Stimulated activated CD4-positive, alpha-beta T cell treated with anti-CD3 and anti-CD28 coated beads, Interleukin-4, amount 100 ng/mL, for 4 hours (primary cell): ENCODE measurements at places on chromosomes 12 and 14.

GRCh38 chr12:93778306-93778705 lies 101.1 kb downstream of the CRADD start:
- no peak for DNase-seq

- DNase-seq, result no peak
Observed at GRCh38 chr12:105616971-105617540, 286.6 kb downstream of the C12orf75 start.

DNA sequence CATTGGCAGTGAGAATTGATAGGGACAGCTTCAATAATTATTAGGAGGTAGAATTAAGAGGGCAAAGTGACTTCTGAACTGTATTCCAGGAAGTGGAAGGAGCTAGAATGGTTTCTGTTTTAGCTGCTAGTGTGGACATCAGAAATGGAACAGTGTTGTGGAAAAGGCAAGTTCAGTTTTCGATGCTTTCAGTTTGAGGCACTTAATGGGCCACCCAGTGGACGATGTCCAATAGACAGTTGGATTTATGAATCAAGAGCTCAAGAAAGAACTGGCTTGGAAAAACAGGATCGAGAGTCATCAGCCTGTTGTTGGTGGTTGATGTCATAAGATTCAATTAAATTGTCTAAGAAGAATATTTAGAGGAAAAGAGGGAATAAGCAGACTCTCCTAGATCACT lies 136.3 kb downstream of the DYRK2 start:
- no peak for DNase-seq

DNA sequence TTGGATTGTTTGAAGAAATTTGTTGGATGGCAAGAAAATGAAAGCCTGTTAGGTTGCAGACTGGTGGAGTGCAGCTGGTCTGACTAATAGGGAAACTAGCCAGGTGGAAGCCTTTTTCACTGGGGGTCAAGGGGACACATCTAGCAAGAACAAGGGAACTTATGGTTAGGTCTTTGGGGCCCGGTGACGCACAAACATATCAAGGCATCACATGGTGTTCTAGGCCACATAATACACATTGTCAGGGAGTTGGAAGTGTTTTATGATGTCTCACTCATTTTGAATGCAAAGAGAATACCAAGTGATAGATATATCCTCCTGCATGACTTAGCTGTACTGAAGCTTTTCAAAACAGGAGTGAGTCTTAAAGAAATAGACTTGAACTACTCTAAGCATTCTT lies 351.2 kb downstream of the KCNH5 start:
- DNase-seq, result no peak

DNA sequence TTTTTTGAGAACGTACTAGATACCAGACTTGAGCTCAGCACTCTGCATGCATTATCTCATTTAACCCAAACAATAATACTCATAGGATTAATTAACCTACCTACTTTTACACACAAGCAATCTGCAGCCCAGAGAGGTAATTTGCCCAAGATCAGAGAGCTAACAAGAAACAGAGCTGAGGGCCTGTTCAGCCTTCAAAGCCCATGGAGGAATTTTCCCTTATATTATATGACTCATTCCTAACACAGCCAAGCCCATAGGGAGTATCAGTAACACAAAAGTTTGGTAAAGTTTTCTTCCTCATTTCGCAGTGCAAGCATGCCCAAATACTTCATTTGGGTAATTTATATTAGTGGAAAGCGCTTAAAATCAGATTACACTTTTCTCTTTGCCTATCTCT lies 94.7 kb downstream of the GALC start:
- DNase-seq, result no peak

- no peak for DNase-seq
Observed at GRCh38 chr12:15846887-15847286, 35.3 kb upstream of the STRAP start.

DNA sequence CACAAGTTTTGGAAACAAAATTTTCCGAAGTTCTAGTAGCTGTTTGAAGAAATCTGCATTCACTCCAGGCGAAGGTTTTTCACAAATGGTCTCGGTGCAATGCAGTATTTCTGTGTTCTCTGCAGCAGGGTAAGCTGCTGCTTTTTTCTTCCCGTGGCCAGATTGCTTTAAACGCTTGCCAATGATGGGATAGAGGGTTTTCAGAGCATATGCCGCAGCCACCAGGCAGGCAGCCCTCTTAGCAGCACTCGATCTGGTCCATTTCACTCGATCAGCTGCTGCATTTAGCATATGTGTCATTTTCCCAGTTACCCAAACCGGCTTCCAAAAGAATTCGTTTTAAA lies 315 bp downstream of the ABCD2 start:
- no peak for DNase-seq

DNA sequence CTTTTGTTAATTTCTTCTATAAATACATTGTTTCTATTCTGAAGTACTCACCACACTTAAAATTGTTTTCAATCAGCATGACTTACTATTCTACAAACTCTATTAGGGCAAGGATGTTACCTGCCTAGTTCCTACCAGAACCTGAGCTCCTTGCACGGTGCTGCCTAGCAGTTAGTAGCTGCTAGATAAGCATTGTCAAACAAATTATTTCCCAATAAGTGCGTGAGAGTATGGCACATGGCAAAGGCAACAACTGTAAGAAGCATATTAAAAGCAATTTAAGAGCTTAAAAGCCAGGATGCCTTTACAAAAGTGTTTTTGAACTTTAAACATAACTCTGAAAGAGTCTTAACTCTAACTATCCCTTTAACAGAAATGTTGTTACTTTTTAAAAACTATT lies 8.2 kb upstream of the LYZ start:
- no peak for DNase-seq

- no peak for DNase-seq
Observed at GRCh38 chr12:27491226-27491625, 32.8 kb upstream of the PPFIBP1 start.

DNA sequence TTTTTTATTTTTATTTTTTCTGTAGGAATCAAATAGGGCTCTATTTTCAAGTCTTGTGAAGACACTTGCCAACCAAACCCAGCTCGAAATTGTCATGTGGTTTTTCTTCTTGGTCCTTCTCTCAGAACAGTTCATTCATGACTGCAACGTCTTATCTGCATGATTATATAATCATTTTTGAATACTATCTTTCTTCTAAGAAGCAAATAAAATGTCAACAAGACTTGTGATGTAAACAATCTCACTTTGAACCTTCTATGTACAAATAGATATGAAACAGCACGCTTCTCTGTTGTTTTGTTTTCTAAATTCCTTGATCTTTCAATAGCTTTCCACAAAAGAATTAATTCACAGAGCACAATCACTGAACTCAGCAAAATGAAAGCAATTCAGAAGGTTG lies 320.7 kb downstream of the SOX5 start:
- DNase-seq, result no peak

DNA sequence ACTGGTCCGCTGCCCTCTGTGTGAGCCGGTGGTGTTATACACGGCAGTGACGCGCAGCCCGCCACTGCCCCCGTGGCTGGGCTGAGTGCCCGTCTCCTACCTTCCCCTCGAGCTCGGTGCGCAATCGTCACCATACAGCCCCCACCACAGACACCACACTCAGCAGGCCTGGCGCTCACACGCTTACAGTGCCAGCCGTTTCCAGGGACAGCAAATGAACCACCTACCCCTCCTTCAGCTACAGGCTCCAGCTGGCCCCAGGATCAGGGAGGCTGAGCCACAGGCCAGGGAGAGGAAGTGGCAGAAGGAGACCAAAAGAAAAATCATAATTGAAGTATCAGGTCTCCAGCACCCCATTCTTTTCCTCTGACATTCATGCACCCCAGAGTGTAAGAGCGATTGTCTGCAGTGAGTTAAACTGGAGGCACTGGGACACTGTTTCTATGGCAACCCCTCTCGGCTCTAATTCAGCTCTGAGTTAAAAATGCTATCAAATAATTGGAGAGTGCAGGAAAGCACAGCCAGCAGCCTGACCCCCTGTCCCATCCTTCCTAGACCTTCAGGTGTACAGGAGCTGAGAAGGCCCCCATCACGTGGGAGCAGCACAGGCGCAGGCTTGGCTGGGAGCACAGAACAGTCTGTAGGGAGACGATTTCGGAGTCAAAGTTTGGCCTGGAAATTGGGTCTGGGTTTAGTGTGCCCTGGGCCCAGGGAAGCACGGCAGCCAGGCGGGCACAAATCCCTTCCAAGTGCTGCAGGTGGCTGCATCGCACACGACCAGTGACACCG lies 18.0 kb downstream of the LRTM2 start:
- no peak for DNase-seq

- peak; percentile 87 for DNase-seq
Observed at GRCh38 chr14:58331111-58331510, 32.8 kb downstream of the ARID4A start.

DNA sequence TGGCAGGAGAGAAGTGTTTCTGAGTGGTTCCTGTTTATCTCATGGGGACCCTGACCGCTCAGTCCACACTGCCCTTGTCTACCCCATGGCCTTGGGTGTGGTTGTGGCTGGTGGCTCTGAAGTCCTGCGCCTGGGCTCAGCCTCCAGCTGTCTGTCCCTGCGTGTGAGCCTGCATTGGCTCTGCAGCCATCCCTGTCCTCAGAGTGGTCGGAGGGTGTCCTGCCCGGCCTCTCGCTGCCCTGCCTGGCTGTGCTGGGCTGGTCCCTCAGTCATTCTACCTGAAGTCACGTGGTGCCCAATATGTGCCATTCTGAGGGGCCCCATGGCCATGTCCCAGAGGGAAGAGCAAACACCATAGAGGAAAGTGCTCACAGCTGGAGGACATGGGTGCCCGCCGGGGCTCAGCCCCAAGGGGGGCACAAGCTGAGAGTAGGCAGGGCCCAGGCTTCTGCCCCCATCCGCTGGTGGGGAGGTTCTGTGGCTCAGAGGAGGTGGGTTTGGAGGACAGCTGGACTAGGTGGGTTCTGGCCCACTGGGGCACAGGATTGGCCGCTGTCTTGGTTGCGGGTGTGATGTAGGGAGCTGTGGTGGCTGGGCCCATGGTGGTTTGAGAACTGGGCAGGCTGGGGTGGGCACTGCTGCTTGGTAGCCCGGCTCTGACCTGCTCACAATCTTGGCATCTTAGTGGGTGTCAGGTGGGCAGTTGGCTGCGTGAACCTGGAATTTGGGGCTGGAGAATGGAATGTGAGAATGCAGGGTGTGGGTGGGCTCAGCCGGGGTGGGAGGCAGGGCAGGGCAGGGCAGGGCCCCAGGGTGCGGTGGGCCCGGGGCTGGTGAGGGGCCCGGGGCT lies 11.6 kb downstream of the TEDC1 start:
- DNase-seq, result no peak

DNA sequence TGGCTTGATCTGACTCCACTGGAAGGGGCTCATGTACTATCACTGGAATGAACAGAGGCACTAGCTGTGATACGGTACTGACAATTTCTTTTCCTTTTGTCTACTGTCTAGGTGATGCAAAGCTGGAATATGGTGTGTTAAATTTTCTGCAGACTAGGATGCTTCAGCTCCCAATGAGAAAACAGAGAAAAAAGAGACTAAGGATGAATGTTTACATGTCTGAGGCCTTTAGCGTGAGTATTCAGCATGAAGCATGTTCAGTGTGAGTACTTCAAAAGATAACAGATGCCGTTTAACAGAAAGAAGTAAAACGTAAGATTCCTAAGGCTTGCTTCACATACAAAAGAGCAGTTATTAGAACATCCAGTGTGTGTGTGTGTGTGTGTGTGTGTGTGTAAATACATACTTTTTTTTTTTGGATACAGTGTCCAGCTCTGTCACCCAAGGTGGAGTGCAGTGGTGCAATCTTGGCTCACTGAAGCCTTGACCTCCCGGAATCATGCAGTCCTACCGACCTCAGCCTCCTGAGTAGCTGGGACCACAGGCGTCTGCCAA lies 92.3 kb upstream of the FERMT2 start:
- no peak for DNase-seq

GRCh38 chr12:92242907-92243306 lies 97.3 kb upstream of the BTG1 start:
- no peak for DNase-seq

DNA sequence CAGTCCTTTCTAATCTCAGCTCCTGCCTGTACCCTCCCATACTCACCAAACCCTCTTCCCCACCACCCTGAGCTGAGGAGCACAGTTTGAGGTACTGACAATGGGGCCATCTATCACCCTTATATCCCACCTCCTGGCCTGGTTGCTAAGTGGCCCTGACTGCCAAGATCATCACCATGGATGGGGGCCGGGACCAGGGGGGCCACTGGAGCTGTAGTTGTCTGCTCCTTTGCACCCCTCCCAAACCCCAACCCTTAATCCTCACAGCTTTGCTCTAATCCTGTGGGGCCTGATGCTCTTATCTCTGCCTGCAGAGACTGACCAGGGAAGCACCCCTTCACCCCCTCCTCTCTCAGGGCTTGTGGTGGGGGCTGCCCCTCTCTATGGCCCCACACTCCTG lies 395 bp upstream of the GNB3 start:
- DNase-seq, result no peak

GRCh38 chr12:65657635-65658034 lies 166.6 kb upstream of the HMGA2 start:
- DNase-seq, result no peak

DNA sequence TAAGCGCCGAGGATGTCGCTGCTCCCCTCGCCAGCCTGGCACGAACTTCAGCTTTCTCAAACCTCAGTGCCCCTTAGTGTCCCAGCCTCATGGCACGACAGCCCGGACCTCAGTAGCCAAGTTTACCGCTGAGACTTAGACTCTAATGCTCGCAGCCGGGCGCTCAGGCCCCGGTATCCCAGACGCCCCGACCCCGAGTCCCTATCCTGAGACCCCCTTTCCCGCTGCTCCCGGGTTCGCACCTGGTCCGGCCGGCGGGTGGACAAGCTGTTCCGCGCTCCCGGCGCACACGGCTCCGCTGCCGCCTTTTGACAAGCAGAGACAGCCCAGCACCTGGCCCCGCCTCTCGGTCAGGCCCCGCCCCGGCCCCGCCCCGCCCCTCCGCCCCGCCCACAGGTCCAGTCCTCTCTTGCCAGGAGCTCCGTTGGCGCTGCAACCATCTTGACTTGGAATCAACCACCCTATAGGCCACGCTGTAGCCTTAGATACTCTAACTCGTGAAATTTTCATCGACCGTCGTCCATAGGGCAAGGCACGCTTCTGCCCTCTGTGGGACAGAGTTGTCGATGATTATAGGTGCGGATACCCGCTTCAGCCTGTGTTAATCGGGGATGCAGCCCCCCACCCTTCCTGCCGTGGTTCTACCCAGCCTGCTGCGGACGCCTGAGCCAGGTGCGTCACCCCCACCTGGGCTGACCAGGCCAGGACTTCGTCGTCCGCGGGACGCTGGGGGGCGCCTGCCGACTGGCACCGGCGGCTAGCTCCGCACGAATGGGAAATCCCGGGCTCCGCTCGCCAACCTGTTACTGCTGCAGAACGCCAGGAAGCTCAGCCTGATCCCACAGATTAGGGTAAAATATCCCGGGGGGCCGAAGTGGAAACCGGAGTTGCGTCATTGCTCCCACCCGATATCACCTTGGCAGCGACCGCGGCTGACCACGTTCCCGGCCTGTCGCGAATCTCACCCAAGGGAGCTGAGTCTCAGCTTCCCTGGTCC lies at the start of gene VDR:
Gene VDR (minus strand): TSS at position 282 of the 997 bp plus-strand sequence. CDS start 25,881 bp downstream, outside the sequence.
- DNase-seq, result peak; percentile 72
